Stimulated activated naive B cell treated with anti-CD40 and anti-IgM and Interleukin-4, amounts not matched to agents 10 μg/mL and 1 μg/mL and 100 μg/mL, for 72 hours (primary cell): ENCODE measurements at places on chromosomes 6 and 20.

DNA sequence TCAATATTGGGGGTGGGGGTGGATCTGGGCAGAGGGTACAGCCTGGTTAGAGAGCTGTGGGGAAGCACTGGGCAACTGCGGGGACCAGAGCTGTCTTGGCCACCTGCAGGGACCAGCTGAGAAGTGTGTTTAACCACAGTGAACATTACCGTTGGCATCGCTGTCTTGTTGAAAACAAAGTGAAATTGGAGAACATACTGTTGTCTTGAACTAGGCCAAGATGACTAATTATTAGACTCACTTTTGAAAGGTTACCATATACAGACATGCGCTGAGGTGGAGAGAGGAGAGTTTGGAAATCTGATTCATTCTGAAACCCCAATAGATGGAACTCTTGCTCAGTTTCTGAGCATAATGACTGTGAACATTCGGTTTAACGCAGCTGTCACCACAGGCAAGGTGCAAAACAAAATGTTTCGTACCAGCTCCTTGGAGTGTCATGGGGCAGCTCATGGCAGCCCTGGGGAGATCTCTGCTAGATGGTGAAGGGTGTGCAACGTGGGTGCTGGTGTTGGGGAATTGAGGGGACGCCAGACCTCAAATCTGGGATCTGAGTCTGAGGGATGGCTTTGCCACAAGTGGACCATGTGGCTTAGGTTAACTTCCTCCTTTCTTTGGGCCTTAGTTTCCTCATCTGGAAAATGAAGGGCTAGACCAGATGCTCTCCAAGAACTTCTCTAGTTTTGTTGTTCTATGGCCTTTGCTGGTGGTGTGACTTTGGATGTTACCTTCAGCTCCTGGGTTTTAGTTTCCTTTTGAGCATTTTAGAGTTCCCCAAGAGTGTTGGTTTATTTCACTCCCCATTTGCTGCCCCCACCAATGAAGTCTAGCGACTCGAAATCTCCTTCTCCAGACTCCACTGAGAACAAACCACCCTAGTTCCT is 24.6 kb upstream of the GTSF1L start:
- peak; percentile 81 for DNase-seq

DNA sequence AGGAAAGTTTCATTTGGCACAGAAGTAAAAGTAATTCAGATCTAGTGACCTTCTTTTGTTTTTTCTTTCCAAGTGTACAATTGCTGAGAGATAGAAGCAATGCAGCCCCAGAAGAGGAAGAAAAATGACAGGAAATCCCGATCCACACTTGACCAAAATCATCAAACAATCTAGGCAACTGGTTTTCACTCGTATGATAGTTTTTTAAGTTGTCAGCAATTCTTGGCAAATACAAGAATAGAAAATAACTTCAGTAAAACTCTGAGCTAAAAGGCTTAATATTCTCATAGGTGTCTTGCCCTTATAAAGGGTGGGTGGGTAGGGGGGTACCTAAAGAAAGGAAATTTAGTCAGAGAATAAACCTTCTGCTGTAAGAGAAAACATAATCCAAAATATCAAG is 36.0 kb downstream of the SESN1 start:
- DNase-seq, result no peak

DNA sequence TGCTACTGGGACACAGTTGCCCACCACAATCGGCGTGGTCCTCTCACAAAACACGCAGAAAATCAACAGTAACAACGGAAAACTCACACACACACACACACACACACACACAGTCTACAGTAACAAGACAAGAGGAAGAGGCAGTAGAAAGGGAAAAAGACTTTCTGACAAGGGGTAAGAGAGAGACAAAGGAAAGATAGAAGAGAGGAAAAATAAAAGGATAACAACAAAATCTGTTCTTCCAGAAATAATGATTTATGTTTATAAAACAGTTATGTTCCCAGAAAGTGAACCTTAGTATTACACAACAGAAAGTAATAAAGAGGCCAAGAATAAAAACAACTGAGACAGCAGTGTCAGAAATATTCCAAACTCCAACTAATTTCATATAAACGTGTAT is 2.9 kb downstream of the RANBP9 start:
- no peak for DNase-seq

- no peak for DNase-seq
These were observed 61.2 kb downstream of the TNFAIP3 start for GRCh38 chr6:137928286-137928685.

DNA sequence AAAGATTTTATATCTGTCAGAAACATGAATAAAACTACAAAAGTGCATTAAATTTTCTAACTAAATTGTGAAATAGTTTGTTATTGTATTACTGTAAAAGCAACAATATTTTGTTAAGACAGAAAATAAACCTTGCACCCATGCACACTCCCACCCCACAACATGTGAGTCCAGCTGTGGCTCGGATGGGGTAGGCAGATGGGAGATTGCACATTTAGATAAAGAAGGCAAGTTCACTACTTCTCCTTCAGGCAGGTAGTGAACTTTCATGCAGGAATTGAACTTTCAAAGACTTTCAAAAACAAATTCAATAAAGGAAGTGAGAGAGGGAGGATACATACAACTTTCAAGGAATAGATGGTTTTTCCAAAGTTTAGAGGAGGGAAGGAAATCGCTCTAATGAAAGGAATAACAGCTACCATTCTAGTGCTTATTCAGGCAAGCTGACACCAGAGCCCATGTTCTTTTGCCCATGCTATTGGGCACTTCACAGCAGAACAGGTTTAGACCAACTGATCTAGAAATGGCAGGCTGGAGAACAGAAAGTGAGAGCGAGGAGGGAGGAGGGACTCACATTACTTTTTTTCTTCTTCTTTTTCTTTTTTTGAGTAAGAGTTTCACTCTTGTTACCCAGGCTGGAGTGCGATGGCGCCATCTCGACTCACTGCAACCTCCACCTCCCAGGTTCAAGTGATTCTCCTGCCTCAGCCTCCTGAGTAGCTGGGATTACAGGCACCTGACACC is 28.5 kb downstream of the SF3B5 start:
- DNase-seq, result peak; percentile 38

- no peak for DNase-seq
These were observed 53.4 kb downstream of the SLC24A3 start for GRCh38 chr20:19265646-19266374.
